Naive thymus-derived CD4-positive, alpha-beta T cell (primary cell): ENCODE measurements at places on chromosomes 16 and 17.

- DNase-seq: no peak
Measured at GRCh38 chr16:56980792-56981724, 8.3 kb upstream of the NLRC5 start.

GRCh38 chr17:36107660-36108059, 4.0 kb downstream of the CCL4 start:
- DNase-seq: no peak

GRCh38 chr16:17277981-17278381, 192.8 kb downstream of the XYLT1 start:
- DNase-seq: no peak

DNA sequence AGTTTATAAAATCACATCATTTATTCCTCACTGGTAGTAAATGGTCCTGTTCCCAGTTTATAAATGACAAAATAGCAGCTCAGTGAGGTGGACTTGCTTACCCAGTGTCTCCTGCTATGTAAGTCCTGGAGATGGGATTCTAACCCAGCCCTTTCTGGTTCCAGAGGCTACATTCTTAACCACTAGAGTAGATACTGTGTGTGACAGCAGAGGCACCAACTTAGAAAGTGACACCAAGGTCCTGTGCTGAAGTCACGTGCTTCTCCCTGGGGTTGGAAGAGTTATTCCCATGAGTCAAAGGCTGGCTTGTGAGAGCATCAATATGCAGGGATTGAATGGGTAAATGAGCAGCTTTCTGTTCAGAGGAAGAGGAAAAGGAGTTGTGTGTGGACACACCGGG, 167.3 kb upstream of the IRX3 start:
- no peak for DNase-seq

DNA sequence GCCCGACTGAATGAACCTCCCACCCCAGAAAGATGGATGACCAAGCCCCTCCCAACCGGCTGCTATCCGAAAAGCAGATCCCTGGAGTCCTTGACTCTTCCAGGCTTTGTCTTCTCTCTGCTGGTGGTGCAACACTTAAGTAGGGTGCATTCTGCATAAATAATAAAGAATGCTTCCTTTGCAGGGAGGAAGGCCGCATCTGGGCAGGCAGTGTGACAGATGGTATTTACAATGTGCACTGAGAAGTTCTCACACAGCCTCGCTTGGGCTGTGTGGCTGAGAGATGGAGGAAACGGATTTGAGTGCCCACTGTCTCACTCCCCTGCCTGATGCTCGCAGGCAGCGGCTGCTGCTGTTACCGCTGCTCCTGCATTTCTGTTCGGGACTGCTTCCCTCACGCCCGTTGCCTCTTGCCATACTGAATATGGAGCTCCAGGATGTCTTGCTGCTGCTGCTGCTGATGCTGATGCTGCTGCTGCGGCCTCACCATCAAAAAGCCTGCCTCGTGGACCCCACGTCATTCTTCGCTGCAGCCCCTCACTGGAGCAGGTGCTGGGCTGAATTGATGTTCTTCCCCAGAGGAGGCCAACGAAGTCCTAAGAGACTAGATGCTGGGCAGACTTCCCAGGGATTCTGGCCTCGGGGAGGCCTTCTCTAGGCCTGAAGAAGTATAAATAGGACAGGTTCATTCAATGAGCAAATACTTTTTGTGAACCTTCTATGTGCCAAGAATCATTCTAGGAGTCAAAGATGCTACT, 7.1 kb upstream of the RHBDL3 start:
- DNase-seq: no peak

- DNase-seq: no peak
Measured at GRCh38 chr16:52743707-52744106, 196.8 kb upstream of the TOX3 start.

- no peak for DNase-seq
Measured at GRCh38 chr17:9107527-9107926, 86.2 kb downstream of the NTN1 start.

- DNase-seq: peak; percentile 56
Measured at GRCh38 chr17:75778861-75779249, 5.8 kb upstream of the UNK start.

GRCh38 chr16:4391631-4392381, 20.2 kb downstream of the VASN start:
- no peak for DNase-seq

DNA sequence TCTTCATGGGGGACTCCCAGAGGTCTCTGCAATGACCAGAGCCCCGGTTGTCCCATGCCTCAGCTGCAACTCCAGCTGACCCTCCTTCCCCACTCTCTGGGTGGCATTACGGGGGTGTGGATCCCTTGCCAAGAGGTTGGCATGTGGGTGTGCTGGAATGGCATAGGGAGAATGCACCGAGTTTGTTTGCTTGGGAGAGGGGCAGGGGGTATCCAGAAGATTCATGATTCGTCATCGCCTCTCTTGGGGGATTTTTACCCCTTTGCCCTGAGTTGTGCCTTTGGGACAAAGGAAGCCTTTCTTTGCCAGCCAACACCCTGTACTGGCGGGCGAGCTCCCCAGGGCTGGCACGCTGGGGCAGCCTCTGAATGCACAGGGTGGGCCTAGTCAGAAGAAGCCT, 6.5 kb downstream of the ERBB2 start:
- DNase-seq: no peak

DNA sequence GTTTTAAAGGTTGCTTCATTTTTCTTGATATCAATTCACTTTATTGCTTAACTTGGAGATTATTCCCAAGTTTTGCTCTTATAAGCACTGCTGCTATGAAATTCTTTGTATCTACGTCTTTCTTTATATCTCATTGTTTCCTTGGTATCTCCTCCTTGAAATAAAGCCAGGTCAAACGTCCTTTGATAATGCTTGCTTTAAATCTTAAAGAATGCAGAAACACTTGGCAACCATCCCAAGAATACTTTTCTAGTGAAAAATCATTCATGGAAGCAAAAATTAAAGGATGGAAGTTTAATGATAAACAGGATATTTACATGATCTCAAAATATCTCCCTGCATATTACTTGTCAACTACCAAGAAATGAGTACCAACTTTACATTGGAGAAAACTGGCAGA, 175.2 kb downstream of the CPPED1 start:
- DNase-seq: no peak

GRCh38 chr16:14310519-14310991, 239.4 kb downstream of the MRTFB start:
- no peak for DNase-seq

- DNase-seq: no peak
Measured at GRCh38 chr17:50270435-50271362, 3.6 kb upstream of the TMEM92 start.

DNA sequence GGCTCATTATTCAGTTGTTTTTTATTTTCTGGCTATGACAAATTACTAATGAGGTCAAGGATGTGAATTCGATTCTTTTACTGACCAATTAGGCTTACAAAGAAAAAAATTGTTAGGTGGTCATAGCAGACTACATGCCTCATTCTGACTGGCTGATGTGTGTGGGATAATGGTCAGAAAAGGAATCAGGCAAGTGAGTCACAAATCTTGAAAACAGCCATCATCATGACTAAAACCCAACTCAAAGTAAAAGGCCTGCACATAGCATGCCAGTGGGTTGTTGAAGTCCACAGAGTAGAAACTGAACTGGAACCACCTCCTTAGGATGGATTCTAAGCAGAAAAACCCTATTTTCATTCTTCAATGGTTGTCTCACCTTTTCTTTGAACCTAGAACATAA, 8.6 kb downstream of the RPGRIP1L start:
- DNase-seq: no peak

DNA sequence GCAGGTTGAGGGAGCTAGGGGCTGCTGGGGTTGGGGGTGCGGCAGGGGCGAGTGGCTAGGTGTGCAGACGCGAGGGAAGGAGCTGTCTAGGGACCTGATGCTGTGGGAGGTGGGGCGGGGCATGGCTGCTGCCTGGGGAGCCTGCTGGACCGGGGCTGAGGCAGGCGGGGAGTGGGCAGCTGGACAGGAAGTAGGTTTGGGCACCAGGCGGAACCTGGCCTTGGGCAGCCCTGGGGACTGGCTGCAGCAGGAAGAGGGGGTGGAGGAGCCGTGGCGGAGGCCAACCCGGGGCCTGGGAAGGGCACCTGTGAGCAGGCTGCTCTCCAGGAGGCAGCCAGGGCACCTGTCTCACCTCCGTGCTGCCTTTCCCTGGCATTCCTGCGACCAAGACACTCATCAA, 5.9 kb upstream of the DNASE1L2 start:
- no peak for DNase-seq

DNA sequence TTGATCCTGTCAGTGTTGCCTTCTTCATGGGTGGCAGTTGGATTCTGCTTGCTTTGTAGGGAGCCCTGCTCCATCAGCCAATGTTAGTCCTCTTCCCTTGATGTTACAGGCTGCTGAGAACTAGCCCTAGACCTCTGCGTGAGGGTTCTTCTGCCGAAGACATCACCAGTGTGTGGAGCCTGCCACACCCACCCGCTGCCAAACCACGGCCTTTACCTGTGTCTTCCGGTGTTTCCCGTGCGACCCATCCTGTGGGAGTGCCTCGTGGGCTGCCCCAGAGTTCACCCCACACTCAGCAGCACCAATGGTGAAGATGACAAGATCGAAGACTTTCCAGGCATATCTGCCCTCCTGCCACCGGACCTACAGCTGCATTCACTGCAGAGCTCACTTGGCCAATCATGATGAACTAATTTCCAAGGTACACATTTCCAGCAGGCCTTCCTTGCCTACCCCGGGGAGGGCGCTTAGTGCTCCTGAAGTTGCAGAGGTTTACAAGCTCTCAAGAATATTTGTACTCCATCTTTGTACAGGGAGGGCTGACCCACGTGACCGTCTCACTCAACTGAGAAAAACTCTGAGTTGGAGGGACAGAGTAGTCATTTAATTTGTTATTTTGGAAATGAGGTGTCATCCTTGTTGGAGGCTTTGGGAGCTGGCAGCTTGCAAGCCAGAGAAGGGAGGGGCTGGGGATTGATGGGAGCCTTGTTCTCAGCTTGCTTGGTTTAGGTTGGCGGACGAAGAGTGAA, 21.8 kb downstream of the YPEL2 start:
- DNase-seq: no peak

DNA sequence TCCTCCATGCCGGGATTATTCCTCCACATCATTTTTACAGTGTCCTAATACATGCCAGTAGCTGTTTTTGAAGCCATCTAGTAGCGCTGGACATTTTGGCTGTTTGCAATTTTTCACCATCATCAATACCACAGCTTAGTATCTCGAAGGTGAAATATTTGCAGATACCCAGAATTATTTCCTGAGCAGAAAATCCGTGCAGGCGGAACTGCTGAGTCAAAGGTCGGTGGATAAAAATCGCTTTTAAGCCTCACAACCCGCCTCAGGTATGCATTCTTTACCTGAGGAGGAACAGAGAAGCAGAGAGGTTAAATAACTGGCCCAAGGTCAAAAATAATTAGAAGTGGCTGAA, 584 bp upstream of the TNRC6A start:
- DNase-seq: no peak
